NB4 (cell line): ENCODE measurements at places on chromosomes 12 and 14.

DNA sequence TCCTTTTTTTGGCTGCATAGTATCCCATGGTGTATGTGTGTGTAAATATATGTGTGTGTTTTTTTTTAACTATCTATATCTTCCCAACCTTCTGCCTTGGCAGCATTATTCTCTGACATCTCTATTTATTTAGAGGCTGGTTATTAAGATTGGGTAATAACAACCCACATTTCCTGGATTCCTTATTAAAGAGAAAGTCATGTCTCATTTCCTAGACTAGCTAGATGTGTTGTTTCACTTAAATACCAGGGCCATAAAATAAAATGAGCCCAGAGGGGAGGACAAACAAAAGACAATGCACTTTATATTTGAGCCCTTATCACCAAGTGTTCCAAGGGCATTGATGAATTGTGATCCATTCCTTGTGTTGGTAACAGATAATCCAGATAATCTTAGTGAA, 169.1 kb downstream of the SLC5A8 start:
- no peak for DNase-seq

DNA sequence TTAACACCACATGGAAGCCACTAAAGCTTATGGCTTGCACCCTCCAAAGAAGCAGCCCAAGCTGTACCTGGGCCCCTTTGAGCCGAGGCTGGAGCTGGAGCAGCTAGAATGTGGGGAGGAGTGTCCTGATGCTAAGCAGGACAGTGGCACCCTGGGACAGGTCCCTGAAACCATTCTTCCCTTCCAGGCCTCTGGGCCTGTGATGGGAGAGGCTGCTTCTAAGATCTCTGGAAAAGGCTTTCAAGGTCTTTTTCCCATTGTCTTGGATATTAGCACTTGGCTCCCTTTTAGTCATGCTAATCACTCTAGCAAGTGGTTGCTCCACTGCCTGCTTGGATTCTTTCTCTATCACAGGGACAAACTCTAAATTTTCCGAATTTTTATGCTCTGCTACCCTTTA, 40.9 kb downstream of the OSBPL8 start:
- DNase-seq: no peak

GRCh38 chr14:58904776-58905175, 267.0 kb downstream of the DACT1 start:
- DNase-seq: no peak

DNA sequence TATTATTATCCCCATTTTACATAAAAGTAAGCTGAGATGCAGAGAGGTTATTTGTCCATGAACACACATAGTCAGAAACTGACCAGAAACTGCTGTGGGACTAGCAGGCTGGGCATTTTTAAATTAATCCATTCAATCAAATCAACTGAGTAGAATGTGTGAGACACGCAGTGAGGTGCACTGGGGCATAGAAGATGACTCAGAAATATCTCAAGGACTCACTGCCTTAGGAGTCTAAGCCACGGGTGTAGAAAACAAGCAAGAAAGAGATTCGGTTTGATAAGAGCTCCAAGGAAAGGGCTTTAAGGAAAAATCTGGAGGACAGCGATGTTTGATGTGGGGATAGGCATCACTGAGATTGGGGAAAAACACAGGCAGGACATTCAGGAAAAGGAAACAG, 127.8 kb downstream of the ANO2 start:
- no peak for DNase-seq

DNA sequence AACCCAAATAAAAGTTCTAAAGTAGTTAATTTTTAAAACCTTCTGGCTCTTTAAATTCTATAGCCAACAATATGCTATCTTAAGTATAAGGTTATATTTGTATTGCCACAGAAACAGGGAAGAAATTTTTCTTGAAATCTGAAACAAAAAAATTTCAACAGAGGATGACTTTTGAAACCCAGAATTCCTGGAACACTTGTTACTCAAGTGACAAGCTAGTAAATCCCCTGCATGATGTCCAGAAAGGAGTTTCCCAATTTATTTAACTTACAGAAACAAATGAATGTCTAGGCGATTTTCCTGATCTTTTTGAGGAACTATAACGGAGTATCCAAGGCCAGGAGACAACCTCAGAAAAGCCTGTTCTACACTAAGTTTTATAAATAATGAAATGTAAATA, 69.6 kb downstream of the SLC41A2 start:
- no peak for DNase-seq
